Upper lobe of left lung (tissue), 6 donors: ENCODE measurements at places on chromosomes 7 and 10. TPM values are rescaled to one million over a fixed set of nuclear protein-coding genes. Genes with fewer than 3 reads are reported as not detected.

Gene ASAH2B
- total RNA-seq: 0.44 TPM

Gene GLUD1
- total RNA-seq: 134 TPM

Gene ANKRD1
- 28.0 TPM for total RNA-seq

Gene GIMAP7
- 45.0 TPM for total RNA-seq

Gene LRRTM3
- total RNA-seq: not detected

Gene PON3
- total RNA-seq: 33.8 TPM

Gene LEP
- not detected for total RNA-seq

DNA sequence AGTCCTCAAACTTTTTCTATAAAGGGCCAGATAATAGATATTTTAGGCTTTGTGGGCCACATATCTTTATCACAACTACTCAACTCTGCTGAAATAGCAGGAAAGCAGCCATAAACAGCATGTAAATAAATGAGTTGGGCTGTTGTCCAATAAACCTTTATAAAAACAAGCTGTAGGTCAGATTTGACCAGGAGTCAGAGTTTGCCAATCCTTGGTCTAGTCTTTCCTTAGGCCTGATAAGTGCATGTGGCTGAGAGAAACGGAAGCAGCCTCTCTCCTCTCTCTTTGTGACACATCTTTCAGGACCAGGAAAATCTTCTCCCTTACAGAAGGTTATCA is 724.5 kb downstream of the GRID1 start:
- no peak overlapping the region for H3K27ac ChIP-seq
- H3K4me3 ChIP-seq: no peak overlapping the region
- H3K36me3 ChIP-seq: no peaks in the 10 kb centered on the region
- H3K4me1 ChIP-seq: no peaks in the 10 kb centered on the region

- H3K27ac ChIP-seq: peak overlapping the region; percentile 36
- no peak for DNase-seq
- no peaks in the 10 kb centered on the region for H3K27me3 ChIP-seq
- H3K4me3 ChIP-seq: no peak overlapping the region
Measured at GRCh38 chr10:34280599-34281374, 534.3 kb downstream of the PARD3 start.

DNA sequence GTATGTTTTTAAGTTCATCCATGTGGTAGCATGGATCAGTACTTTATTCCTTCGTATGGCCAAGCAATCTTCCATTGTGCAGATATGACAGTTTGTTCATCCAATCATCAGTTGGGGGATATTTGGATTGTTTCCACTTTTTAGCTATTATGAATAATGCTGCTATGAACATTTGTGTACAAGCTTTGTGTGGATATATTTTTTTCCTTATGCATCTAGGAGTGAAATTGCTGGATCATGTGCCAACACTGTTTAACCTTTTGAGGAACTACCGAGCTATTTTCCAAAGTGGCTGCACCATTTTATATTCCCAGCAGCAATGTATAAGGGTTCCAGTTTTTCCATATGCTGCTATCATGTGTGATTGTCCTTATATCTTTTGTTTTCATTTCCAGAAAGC is 140.1 kb downstream of the HIBADH start:
- no peak overlapping the region for H3K27ac ChIP-seq
- no peaks in the 10 kb centered on the region for H3K4me1 ChIP-seq
- H3K36me3 ChIP-seq: peaks cover 9% of the 10 kb centered on the region
- no peaks in the 10 kb centered on the region for H3K27me3 ChIP-seq

GRCh38 chr7:38242814-38243213 is 30.6 kb downstream of the TARP start:
- DNase-seq: no peak
- H3K4me3 ChIP-seq: no peak overlapping the region
- no peaks in the 10 kb centered on the region for H3K27me3 ChIP-seq
- no peak overlapping the region for H3K27ac ChIP-seq

DNA sequence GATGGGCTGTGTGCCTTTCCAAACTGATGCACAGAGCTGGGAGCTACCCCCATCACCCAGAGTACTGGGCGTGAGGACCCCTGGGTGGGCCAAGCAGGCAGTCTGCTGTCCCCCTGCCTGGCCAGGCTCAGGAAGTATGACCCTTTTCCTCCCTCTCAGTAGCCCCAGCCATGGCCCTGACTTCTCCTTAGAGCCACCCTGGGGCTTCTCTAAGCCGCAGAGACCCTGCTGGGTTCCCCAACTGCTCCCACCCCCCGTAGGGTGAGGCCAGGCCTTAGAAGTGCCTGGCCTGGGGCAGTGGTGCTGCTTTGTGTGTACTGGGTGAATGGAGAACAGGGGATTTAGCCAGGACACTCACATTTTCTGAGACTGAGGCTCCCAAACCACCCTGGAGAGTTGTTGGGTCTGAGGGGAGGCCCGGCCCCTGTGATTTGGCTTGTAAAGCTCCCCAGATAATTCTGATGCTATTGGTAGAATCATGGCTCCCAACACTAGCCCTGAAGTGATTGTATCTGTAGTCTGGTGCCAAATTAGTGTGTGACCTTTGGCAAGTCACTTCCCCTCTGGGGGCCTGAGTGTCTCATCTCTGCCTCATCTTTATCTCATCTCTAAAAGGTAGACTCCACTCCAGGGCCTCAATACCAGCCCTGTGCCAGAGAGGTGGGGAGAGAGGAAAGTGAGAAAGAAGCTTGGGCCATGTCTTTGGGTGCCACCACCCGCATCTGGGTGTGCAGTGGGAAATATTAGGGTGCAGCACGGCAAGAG is 99.7 kb upstream of the PPIF start:
- H3K4me1 ChIP-seq: peaks cover 77% of the 10 kb centered on the region
- DNase-seq: no peak
- no peak overlapping the region for H3K4me3 ChIP-seq
- H3K36me3 ChIP-seq: peaks cover 2% of the 10 kb centered on the region
- H3K27ac ChIP-seq: peak overlapping the region; percentile 87
- H3K27me3 ChIP-seq: no peaks in the 10 kb centered on the region

GRCh38 chr7:116573541-116573940 is 48.7 kb downstream of the CAV1 start:
- DNase-seq: no peak
- H3K27ac ChIP-seq: peak overlapping the region; percentile 42
- no peaks in the 10 kb centered on the region for H3K36me3 ChIP-seq
- H3K27me3 ChIP-seq: no peaks in the 10 kb centered on the region

DNA sequence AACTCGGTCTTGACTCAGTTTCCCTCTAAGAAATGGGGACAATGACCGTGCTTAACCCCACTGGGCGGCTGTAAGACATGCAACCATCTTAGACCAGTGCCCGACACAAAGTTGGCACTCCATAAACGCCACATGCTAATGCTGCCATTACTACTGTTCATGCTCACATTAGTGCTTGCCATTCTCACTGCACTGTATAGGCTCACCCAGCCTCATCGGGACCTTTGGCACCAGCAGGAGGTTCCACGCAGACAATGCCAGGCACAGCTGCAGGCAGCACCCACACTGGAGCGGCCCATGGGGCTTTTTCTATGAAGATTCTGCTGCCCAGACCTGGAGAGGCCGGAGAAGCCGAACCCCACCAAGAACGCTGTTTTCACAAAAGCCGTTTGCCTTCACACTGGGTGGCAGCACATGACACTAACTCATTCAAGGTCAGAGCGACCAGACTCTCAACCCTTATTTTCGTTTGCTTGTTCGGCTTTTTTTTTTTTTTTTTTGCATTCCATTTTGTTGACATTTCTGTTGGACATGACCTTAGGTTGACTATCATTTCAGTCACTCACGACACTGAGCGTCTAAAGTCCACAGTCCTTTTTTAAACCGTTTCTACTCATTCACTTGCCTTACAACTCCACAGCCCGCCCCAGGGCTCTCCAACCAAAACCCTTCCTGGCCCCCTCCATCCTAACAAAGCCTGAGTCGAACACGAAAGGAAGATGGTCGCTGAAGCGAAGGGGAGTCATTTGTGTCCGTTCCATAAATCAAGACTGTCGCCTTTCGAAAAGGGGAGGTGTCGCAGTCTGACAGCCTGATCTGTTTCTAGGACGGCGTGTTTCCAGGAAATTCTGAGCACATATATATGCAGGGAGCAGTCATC is 124.4 kb upstream of the RNF32 start:
- H3K27ac ChIP-seq: no peak overlapping the region
- H3K4me3 ChIP-seq: no peak overlapping the region
- H3K36me3 ChIP-seq: no peaks in the 10 kb centered on the region
- H3K4me1 ChIP-seq: no peaks in the 10 kb centered on the region

DNA sequence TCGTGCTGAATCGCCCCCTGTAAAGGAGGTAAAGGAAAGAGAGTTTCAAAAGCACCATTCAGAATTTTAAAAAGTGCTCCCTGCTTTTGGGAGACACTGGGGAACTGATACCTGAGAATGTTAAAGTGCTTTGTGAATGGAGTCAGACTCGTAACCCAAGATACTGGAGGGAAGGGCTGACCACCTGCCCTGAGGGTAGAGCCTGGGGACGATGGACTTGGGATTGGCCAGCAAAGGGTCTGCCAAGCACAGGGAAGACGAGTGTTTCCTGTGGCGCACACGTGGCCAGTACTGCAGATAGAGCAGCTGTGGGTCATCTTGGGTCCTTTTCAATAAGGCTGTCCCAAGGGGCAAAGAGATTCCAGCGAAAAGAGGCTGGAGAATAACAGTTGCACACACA is 1284.1 kb upstream of the AUTS2 start:
- DNase-seq: no peak
- H3K27ac ChIP-seq: no peak overlapping the region
- H3K4me3 ChIP-seq: no peak overlapping the region
- H3K27me3 ChIP-seq: no peaks in the 10 kb centered on the region
- no peaks in the 10 kb centered on the region for H3K36me3 ChIP-seq
- H3K4me1 ChIP-seq: no peaks in the 10 kb centered on the region

GRCh38 chr10:50600286-50600685 is 23.5 kb downstream of the SGMS1 start:
- no peak overlapping the region for H3K4me3 ChIP-seq
- DNase-seq: no peak
- no peaks in the 10 kb centered on the region for H3K36me3 ChIP-seq
- H3K4me1 ChIP-seq: peaks cover 56% of the 10 kb centered on the region
- no peaks in the 10 kb centered on the region for H3K27me3 ChIP-seq

DNA sequence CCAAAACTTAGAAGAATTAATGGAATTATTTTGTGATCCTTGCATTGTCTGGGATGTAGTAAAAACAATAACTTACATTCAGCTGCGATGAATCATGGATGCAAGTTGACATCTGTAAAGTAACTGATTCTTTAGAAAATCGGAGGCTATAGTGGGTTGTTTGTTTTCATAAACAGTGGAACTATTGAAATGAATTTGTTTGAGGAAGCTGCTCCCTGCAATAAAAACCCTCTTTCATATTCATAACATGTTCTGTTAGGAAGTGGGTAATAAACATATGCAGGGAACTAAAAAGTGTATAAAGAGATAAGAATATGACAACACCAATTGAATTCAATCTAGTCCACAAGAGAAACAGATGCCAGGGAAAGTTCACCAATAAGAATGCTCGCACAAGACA is 53.6 kb downstream of the AGMO start:
- H3K4me3 ChIP-seq: no peak overlapping the region
- no peak for DNase-seq
- no peaks in the 10 kb centered on the region for H3K27me3 ChIP-seq
- H3K27ac ChIP-seq: no peak overlapping the region
- H3K4me1 ChIP-seq: no peaks in the 10 kb centered on the region

DNA sequence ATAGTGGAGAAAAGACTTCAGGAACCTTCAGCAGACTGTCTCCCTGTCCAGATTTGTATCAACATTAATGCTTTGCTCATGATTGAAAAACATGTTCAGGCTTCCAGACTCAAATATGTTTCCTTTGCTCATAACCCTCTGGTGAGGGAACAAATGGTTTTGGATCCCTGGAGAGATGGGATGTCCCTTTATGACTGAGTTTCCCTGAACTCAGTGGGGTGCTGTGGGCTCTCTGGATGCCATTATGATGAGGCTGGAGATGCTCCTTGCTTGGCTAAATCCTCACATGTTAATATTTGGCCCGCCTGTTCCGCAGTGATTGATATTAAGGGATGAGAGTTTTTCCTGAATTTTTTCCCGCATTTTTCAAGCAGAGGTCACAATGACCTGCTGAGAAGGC is 749.4 kb downstream of the SUGCT start:
- no peaks in the 10 kb centered on the region for H3K36me3 ChIP-seq
- H3K27ac ChIP-seq: no peak overlapping the region
- DNase-seq: no peak
- no peaks in the 10 kb centered on the region for H3K27me3 ChIP-seq
- no peak overlapping the region for H3K4me3 ChIP-seq

GRCh38 chr10:114071178-114071577 is 27.5 kb downstream of the ADRB1 start:
- H3K27ac ChIP-seq: no peak overlapping the region
- no peak for DNase-seq
- no peaks in the 10 kb centered on the region for H3K36me3 ChIP-seq
- H3K4me1 ChIP-seq: peaks cover 18% of the 10 kb centered on the region

DNA sequence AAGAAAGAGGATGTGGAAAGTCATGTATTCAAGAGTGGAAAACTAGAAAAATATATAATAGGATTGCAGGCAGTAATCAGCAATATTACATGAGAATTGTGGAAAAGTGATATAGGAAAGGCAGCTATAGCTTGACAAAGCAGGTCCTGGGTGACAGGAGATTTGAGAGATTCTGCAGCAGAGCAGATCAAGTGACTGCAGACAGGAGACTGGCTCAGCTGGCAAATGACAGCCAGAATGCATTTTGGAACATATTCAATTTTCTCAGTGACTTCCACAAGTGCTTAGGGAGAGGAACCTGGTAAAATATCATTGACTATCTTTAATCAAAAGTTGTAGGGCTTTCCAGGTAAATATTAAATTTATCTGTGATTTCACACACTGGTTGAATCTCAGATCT is 260.5 kb upstream of the CACNA2D1 start:
- no peaks in the 10 kb centered on the region for H3K27me3 ChIP-seq
- no peak for DNase-seq
- H3K27ac ChIP-seq: no peak overlapping the region
- H3K36me3 ChIP-seq: no peaks in the 10 kb centered on the region

GRCh38 chr7:19852192-19852591 is 78.8 kb upstream of the TMEM196 start:
- no peak for DNase-seq
- H3K4me1 ChIP-seq: no peaks in the 10 kb centered on the region
- H3K27me3 ChIP-seq: no peaks in the 10 kb centered on the region
- no peak overlapping the region for H3K4me3 ChIP-seq
- H3K27ac ChIP-seq: no peak overlapping the region
